ENCODE measurements at places on chromosomes 13 and 19.

- DNase-seq = no peak
These were observed 23.8 kb downstream of the GJA3 start for GRCh38 chr13:20136781-20137703.

DNA sequence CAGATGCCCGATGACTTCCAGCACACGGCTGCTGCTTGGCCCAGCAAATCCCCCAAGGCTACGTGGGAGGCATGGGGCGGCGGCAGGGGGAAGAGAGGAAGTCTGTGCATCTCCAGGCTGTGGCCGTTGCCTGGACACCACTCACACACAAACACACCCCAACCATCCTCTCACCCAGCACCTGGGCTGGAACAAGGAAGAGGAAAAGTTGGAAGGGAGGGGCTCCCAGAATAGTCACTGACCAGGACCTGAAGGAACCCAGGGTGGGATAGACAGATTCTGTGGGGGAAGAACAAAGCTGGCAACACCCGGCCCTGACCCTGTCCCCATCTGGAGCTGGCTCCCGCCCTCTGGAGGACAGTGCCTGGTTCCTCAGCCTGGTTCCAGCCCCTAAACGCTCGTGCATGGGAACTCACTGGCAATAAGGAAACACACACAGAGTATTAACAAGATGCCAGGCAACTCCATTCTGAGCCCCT, 11.2 kb downstream of the PPP6R1 start:
- no peak for DNase-seq

GRCh38 chr19:15652559-15653278, 12.0 kb downstream of the CYP4F3 start:
- no peak for DNase-seq

DNA sequence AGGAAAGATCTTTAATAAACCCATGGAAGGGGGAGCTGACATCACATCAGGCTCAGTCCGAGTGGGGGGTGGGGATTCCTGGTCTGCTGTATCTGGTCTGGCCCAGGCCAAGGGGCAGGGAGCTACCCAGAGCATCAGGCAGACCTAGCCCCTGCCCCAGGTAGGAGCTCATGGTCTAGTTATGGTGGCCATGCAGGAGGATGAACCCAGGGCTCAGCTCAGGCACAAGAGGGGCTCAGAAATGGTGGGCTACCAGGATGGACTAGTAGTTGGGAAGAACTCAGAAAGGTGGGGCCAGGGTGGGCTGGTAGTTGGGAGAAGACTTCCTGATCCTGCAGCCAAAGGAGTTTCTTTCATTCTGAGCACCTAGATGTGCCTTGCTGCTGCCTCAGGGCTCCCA, 14.3 kb downstream of the VSTM2B start:
- DNase-seq = no peak

- peak; percentile 95 for DNase-seq
These were observed 41.7 kb downstream of the RUBCNL start for GRCh38 chr13:46345398-46345797.

DNA sequence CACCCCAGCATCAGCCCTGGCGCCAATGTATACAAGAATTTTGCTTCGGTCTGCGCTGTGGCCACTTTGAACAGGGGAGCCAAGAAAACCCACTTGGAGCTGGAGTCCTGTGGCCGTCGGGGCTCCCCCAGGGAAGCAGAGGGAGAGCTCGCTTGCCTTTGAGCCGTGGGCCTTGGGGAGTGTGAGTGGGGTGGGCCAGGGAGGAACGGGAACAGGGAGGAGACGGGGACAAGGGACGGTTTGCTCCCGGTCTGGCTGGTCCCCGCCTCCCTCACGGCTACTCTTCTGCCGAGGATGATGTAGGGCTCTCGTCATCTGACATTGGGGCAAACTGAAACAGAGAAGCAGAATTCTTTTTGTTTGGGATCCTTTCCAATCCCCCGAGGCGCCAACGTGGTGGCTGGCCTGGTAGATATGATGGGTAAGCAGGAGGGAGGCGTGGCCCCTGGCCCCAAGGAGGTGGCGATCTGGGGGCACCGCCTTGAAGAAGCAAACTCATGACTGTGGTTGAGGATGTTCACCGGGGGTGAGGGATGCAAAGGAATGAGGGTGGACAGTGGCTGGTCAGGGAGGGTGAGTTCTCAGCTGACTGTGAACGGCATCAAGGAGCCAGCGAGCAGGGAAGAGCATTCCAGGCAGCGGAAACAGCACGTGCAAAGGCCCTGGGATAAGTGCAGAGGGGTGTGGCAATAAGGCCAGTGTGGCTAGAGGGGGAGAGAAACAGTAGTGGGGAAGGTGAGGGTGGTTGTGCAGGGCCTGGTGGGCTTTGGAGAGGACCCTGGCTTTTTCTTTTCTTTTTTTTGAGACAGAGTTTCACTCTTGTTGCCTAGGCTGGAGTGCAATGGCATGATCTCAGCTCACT, 10.9 kb upstream of the SPC24 start:
- no peak for DNase-seq

- DNase-seq = peak; percentile 73
These were observed 1.2 kb upstream of the KCNA7 start for GRCh38 chr19:49073514-49074378.

- peak; percentile 87 for DNase-seq
These were observed 8.1 kb downstream of the TIMM29 start for GRCh38 chr19:10936661-10937084.

- no peak for DNase-seq
These were observed 6.6 kb upstream of the DDX39A start for GRCh38 chr19:14425696-14426138.

- DNase-seq = no peak
These were observed 685.6 kb upstream of the SLITRK1 start for GRCh38 chr13:84567848-84568247.

GRCh38 chr13:79392882-79393563, 13.0 kb downstream of the RBM26 start:
- no peak for DNase-seq

GRCh38 chr19:46265217-46265828, 31.5 kb upstream of the HIF3A start:
- peak; percentile 46 for DNase-seq

GRCh38 chr19:33681081-33681680, 59.4 kb downstream of the CHST8 start:
- no peak for DNase-seq

DNA sequence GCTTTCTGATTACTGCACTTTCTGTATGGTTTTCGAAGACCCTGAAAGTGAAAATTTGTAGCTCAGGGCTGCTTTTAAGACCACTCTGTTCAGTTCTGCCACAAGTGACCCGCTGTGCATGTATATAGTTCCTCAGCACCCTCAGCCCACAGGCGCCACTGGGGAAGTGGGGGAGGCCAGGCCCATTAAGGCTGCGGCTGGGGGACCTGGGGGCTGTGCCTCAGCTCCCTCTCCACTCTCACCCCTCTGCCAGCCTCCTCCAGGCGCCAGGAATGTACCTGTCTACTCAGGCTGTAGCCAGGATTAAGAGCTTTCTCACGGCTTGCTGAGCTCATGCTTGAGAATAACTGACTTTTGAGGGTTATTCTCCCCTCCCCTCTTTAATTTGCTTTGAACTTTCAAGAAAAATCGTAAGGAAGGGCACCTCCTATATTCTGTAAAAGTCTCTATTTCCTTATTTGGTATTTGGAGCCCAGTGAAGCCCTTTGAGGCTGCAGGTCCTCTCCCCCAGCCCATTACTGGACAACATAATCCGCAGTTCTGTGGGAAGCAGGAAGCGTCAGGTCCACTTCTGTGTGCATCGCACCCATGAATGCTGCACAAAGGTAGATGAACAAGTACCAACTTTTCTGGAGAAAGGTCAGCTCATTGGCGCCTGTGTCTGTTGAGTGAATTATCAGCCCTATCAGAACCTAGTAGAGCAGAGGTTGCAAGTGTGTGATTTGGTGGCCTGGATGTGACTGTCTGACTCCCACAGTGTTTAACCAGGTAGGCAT, 29.6 kb downstream of the GJA3 start:
- DNase-seq = no peak

DNA sequence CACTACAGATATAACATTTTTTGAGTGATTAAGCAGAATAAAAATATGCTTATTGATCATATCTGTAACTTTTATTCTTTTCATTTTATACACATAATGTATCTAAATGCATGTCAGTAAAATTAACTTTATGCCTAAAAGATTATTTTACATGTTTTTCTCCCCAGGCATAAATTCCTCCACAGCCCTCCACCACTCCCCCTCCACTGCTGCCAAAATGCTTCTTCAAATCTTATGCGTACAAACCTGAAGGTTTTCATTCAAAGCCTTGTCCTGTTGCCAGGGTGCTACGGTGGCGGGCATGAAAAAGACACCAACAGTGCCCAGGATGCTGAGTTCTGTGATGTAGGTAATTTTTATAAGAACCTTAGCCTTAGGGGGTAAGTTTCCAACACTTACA, 52.9 kb downstream of the PARP4 start:
- DNase-seq = peak; percentile 7

DNA sequence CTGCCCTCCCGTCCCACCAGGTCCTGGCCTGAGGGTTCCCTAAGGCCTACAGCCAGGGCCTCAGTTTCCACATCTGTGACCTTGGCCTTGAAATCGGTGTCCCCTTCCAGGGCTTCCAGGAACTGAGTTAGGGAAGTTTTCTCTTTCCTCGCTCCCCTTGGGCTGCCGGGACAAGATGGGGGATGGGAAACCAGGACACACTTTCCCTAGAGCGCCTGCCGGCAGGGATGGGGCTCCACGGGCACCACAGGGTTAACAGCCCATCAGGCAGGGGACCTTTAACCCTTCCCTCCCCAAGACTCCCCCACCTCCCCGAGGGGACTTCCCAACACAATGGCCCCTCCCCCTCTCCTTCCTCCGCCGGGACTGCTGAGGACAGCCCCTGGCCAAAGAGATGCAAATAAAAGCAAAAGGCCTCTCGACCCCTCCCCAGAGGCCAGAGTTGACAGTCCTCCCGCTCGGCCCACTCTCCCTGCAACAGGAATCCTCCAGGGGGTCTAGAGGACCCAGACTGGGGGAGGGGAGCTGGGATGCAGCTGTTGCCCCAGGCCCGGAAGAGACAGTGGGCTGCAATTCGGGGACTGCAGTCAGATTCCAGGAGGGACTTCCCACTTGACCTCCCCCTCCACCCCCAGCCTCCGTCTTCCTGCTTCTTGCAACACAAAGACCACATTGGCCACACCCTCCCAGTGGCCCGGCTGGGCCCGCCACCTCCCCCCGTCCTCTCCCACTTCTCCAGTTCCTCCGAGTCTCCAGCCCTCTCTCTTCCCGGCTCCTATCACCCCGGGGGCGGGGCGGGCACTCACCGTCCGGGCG, 3.4 kb downstream of the BBC3 start:
- peak; percentile 95 for DNase-seq

DNA sequence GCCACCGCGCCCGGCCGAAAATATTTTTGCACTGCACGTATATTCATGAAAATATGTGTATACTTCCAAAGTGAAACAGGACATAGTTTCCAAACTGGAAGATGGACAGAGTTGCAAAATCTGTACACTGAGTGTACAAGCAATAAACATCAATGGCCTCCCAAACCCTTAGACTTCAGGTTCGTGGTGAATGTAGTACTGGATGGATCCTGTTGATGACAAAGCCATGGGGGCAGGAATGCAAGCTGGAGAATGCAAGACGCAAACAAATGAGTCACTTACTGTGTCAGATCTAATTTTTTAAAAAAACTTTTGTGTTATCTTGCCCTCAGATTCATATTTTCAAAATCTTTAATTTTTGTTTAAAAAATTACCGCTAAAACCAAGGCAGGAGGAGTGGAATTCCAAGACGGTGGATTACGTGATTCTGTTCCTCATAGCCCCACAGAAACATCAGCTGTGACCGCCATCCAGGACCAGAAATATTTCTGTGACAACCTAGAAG, 12.7 kb upstream of the LILRA2 start:
- no peak for DNase-seq

- DNase-seq = no peak
These were observed 63.7 kb downstream of the KL start for GRCh38 chr13:33079960-33080359.

DNA sequence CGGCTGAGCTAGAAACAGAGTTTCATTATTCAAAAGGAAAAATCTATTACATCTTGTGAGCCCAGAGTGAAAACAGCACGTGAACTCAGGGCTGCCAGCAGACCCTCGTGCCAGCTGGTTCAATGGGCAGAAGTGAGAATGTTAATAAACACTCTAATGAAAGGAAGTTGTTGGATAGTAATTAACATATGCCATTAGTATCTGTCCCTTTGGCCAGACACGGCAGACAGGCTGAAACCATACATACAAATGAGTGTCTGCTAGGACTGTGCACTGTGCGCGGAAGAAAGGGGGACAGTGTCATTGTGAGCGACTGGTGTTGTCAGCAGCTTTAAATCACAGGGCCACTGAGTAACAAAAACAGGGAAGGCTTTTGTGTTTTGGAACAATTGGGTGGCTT, 121.9 kb upstream of the TSC22D1 start:
- DNase-seq = no peak

- DNase-seq = no peak
These were observed 6.5 kb upstream of the FKRP start for GRCh38 chr19:46739290-46739771.

- DNase-seq = peak; percentile 42
These were observed 677 bp upstream of the LRCH1 start for GRCh38 chr13:46552303-46552682.

GRCh38 chr13:22497991-22498780, 682.6 kb upstream of the SGCG start:
- no peak for DNase-seq

- no peak for DNase-seq
These were observed at the start of gene CLEC17A for GRCh38 chr19:14582894-14583340. Gene CLEC17A, plus strand, starts transcription at chr19:14583084. Its CDS starts 77 bp downstream, at chr19:14583161.

DNA sequence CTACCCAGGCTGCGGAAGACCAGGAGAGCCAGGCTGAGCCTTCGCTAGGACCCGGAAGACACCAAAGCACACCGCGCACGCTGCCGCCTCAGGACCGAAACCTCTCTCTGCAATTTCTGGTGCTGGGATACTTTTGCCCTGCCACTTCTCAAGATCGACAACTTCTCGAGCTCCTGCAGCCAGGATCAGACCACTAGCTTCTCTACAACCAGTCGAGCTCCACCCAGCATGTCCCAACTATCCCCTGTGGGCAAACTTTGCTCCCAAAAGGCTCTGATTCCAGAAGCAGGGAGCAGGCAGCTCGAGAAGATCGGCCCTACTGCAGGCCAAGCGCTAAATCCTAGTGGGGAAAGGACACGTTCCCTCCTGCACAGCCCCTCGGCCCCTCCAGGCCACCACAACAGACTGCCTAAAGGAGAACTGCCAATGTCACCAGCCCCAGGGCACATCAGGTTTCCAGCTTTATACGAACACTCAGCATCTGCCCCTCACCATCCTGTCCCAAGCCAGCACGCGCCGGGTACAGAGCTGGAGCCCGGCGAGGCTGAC, 979 bp downstream of the AKAP8 start:
- peak; percentile 81 for DNase-seq

- DNase-seq = no peak
These were observed 28.4 kb downstream of the MBNL2 start for GRCh38 chr13:97250560-97250959.

- DNase-seq = peak; percentile 98
These were observed at the start of gene CCDC9 for GRCh38 chr19:47255879-47256692. Gene CCDC9, plus strand, starts transcription at chr19:47256525. Its CDS starts 1,876 bp downstream, at chr19:47258401.

- no peak for DNase-seq
These were observed 28.5 kb downstream of the GSX1 start for GRCh38 chr13:27820524-27821482.

All from SJCRH30 (cell line).